ENCODE measurements at places on chromosomes 3 and 15.

- DNase-seq = no peak
Measured at GRCh38 chr3:173221010-173221409, 80.0 kb upstream of the SPATA16 start.

DNA sequence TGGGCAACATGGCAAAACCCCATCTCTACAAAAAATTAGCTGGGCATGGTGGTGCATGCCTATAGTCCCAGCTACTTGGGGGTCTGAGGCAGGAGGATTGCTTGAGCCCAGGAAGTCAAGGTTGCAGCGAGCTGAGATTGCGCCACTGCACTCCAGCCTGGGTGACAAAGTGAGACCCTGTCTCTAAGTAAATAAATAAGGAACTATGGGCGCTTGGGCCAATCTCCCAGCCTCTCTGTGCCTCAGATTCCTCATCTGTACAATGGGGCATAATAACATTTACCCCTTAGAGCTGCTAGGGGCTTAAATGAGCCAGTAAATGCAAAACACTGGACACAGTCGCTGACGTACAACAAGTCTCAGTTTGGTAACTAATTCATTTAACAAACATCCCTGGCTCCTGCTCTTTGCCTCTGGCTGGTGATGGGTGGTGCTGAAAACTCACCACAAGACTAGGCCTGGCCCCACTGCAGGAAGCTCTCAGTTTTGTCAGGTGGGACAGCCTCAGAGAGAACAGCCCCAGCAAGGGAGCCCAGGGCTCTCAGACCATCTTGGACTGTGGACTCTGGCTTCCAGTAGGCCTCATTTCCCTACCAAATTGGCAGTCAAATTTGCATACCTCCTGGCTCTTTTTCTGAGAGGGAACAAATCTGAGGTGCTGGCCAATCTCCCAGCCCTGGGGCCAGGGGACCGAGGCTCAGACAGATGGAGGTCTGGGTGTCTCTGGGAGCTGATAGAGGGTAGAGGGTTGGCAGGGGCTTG, 6.4 kb upstream of the TBC1D2B start:
- no peak for DNase-seq

- DNase-seq = no peak
Measured at GRCh38 chr15:35399901-35400300, 146.1 kb downstream of the DPH6 start.

GRCh38 chr3:27392950-27393679, 23.9 kb upstream of the NEK10 start:
- DNase-seq = no peak

GRCh38 chr15:78988361-78988911, 43.6 kb upstream of the CTSH start:
- DNase-seq = peak; percentile 18

DNA sequence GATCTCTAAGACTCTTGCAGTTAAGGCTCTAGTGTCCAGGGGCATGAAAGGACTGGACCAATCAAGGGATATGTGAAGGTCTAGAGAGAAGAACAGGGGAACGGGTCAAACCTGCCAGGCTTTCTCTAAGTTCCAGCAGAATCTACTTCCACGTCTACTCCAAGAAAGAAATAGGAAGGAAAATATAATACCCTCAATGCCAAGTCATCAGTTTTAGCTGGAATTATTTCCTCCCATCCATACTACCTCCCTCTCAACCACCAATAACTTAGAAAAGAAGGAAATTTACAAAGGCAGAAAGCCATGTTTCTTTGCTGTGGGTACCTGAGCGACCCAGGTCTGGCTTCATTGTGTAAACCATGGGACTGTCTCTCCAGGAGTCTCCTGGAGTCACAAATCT, 7.8 kb downstream of the SHC4 start:
- no peak for DNase-seq

- no peak for DNase-seq
Measured at GRCh38 chr3:55904716-55905115, 417.6 kb upstream of the WNT5A start.

DNA sequence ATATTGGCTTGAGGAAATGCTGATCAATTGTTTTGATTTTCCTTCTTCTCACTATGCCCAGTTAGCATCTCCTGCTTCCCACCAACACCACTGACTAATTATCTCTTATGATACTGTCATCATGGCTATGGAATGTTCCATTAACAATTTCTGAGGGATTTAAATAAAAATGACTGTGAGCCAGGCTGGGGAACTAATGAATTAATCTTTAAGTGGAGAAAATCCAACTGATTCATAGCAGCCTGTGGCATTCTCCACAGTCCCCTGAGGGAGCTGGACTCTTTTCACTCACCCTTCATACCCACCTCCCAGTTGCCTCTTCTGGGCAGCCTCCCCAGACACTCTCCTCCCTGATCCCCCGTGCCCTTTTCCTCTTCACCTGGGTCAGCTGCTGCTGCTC, 353.6 kb downstream of the CLSTN2 start:
- no peak for DNase-seq

DNA sequence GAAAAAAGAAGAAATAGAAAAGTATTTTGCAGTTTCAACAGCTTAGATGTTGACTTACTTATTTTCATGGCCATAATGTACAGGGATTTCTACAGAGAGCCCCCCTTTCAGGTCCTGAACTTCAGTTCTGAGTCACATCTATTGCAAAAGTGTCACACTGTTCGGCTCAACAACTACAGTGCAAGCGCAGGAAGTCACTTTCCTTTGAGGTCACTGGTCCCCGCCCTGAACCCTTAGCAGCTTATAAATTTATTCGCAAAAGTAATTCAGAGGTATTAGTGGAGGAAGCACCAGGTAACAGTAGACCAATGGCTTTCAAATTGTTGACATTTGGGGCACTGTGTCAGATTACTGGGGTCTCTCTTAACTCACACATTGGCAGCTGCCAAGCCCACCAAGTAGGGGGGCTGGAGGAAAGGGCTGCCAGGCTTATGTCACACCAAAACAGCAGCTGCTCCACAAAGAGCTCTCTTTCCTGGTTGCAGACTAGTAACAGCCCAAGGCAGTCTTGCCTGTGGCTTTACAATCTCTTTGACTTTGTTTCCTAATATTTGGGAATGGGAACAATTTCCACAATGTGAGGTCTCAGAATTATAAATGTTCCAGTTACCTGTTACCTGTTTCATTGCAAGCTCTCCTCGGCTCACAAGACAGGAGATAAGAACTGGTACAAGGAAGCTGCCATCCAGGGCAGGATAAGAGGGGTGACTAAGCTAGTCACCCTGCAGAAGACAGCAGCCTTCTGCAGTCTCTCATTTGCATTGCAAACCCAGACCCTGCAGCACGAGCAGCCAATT, 130.2 kb upstream of the STRIT1 start:
- DNase-seq = no peak

- no peak for DNase-seq
Measured at GRCh38 chr15:69781411-69782125, 316.1 kb downstream of the TLE3 start.

DNA sequence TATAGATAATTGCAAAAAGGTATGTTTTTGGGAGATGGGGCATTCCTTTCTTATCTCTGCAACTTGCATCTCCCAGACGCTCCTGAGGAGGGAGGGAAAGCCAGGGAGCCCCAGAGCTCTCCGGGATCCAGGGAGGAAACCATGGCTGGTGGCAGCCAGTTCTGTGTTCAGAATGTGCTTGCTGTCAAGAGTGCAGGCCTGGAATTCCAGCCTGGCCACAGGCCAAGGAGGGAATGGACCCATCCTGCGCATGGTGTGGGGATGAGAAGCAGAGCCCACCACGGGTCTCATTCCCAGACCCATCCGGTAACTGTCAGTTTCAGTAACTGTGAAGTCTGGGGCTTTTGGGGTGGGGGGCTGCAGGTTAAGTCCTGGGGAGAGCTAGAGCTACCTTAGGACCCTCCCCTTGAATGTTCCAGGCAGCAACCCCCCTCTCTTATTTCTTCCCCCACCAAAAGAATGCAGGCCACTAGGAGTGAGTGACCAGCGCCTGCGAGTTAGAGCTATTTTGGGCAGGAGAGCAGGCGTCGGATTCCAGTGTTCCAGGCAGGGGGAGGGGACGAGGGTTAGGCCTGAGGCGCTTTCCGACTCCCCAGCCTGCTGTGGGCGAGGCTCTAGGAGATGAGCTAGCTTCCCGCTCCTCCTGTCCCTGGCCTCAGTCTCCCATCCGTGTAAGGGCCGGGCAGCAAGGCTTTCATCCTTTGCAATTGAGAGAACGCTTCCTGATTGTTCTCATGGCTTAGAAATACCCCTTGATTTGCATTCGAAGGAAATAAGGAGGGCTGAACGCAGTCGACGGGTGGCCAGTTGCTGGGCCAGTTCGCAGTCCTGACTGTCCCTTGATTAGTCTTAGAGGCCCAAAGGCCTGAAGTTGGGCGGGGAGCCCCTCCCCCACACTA, 781 bp upstream of the DAG1 start:
- no peak for DNase-seq

DNA sequence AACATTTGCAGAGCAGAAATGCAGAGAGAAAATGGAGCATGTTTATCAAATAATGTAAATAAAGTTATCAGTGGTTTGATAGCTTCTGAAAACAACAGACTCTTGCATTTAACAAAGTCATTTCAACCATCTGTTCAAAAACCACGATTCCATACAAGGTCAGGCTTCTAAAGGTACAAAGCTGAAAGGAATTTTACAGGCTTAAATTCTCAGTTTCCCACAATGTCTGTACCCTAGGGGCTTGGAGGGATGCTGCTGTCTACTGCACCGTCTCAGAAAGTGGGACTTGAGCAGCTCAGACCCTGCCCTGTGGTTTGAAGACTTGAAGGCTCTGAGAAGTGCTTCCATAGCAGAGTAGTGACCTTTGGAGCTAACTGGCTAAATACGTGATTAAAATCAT, 30.4 kb upstream of the TM4SF1 start:
- DNase-seq = no peak

DNA sequence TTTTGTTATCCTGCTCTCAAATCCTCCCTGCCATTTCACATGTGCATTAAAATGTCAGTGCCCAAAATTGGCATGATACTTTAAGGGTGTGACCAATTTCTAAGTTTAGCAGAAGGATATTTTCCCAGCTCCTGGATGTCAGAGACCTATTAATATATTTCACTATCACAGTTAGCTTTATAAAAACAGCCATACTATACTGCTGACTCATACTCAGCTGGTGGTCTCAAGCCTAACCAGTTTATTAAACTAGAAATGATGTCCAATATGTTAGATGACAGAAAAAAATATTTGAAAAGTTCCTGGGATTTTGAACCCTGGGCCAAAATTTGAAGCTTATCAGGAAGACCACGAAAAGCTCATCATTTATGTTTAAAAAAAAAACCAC, 60.9 kb upstream of the ZNF280D start:
- DNase-seq = no peak

DNA sequence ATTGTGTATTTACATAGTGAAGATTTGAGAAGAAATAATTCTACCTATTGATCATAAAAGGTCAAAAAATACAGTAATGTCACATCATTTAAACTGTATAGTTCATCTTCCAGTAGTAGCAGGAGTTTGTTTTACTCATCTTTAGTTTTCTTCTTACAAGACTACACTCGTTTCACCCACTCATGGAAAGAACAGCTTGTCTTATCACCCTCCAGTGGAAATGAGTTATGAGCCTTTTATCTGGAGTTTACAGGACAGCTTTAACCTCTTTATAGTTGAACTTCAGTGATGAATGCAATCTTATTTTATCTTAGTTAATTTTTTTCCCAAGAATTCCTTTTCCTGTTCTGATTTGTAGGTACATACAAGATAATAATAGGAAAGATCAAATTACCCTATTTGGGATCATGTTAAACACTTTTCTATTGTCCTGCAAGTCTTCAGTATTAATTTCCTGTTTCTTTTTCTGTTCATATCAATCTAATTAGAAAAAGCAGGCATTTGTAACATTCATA, 36.8 kb downstream of the RBMS3 start:
- DNase-seq = no peak

- no peak for DNase-seq
Measured at GRCh38 chr3:100606894-100607512, 2.4 kb upstream of the ADGRG7 start.

DNA sequence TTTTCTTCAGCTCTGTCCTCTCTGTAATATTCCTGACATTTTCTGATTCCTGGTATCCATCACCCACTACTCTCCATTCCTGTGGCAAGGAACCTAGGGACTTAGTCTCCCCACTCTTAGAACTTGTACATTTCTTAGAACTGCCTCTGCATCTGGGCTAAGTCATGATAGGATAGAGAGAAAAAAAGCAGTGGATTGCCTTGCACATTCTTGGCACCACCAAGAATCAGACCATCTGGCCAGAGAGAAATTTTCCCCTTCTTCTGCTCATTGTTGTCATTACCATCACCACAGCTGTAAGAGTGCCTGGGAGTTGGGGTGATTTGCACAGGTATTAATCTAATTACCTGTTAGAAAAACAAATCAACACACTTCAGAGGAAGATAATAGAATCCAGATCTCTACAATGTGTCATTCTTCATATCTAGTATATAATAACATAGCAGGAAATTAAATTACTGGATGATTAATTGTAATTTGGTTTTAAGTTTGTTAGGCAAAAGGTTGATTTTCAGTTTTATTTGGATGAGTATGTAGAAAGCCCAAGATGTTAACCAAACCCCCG, 264.8 kb upstream of the ZPLD1 start:
- DNase-seq = no peak

DNA sequence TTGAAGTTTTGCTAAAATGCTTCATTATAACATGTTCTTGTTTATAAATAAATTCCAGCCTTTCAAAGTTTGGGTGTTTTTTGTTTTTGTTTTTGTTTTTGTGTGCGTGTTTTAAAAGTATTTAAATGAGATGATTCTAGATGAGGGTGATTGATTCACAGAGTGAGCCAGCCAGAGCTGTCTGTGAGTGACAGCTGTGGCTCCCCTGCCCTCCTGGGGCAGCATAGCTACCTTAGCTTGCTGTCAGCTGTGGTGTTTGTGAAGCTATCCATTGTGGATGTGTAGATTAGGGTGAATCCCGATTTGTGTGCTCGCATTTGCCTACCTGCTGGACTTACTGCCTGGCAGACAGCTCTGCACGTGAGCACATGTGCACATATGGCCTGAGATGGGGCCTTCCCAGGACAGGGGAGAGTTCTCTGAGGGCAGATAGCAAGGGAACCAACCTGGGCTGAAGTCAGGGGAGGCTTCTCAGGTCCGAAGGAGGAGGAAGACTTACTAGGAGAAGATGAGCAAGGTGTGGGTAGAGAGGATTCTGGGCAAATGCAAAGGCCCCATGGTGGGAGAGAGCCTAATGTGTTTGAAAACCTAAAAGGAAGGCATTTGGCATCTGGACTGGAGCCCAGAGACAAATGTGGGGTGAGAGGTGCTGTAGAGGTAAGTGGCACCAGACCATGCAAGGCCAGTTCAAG, 124.2 kb downstream of the EEFSEC start:
- no peak for DNase-seq

DNA sequence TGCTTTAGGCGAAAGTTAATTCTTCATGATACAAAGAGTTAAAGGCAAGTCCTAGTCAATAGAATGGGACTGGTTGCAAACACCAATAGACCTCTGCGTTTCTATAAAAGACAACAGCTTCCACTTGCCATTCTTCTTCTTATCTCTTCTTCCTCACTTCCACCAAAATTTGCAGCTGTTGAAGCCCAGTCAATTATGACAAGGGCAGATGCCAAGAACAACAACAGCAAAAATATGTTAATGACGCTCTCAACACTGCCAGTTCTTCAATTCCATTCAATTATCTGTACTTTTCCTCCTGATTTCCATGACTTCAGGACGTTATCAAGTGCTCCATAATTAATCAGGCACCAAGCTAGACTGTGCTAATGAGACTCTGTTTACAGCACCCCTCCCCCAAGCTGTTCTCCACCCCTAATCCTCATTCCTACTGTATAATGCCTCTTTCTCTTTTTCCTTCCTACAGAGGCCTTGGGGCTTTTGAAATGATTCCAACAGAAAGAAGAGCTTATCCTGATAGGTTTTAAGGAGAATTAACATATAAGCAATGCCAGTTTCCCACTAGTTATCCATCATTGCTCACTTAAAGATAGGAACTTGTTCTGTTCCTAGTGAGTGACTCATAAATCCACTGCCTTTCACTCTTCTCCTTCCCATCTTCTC, 1160.5 kb downstream of the IGSF11 start:
- no peak for DNase-seq

All from CD4-positive, alpha-beta T cell treated with Interleukin-17A for 1 hour (primary cell).